ENCODE measurements at places on chromosomes 5 and 9.

DNA sequence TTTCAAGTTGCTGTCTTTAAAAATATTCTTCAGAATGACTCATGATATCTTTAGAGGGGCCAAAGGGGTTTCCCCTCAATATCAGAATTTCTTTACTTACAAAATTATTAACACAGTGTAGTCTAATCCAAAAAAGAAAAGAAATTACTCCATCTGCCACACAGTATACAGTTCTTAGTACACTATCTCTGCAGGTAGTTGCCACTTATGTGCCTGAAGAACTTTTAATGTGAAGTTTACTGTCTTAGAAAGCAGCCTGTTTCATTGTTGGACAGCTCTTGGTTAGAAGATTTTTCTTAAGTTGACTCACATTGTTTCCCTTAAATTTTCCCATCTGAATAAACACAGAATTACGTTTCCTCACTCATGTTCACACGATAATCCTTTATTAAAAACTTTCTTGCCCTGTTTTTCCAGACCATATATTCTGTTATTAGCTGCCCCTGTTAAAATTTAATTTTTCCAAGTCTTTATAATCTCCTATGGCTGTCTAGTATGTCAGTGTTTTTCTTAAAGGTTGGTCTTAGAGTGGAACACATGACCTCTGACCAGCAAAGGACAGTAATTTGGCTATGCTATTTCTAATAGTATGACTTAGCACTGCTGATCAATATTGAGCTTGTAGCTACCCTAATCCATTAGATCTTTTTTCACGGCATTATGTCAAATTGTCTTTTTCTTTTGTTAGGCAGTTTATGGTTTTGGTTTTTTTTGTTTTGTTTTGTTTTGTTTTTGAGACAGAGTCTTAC, 21.8 kb upstream of the FKTN start:
- DNase-seq, result no peak

DNA sequence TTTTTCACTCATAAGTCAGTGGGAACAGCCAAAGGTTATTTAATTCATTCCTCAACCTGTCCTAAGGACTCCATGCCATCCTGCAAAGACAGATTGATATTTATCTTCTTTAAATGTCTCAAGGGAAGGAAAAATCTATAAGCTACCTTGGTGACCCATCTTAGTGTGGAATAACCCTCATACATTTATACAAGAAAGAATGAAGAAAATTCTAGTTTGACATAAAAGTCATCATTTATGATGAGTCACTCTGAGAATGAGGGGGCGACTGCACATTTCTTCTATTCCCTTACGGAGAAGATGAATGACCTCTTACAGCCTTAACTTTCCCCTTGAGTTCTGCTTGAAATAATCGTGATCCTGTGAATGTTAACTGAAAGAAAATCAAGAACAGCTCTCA, 26.8 kb upstream of the NUDT12 start:
- DNase-seq, result no peak

GRCh38 chr5:154437281-154437965, 8.4 kb upstream of the SAP30L start:
- DNase-seq, result no peak

DNA sequence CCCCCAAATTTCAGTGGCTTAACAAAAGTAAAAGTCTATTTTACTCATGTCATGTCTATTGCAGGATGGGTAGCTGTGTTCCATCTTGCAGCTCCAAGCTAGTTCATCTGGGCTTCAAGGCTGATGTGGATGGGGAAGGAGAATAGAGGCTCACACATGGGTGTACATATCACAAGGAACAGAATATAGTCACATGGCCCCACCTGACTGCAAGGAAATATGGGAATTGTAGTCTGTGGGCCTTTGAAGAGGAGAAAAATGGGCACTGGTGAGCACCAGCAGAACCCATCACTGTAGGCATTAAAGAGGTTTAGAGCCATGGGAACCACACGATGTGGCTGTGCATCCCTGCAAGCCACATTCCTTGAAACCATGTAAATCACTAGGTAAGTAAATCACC, 17.9 kb upstream of the TRIO start:
- no peak for DNase-seq

DNA sequence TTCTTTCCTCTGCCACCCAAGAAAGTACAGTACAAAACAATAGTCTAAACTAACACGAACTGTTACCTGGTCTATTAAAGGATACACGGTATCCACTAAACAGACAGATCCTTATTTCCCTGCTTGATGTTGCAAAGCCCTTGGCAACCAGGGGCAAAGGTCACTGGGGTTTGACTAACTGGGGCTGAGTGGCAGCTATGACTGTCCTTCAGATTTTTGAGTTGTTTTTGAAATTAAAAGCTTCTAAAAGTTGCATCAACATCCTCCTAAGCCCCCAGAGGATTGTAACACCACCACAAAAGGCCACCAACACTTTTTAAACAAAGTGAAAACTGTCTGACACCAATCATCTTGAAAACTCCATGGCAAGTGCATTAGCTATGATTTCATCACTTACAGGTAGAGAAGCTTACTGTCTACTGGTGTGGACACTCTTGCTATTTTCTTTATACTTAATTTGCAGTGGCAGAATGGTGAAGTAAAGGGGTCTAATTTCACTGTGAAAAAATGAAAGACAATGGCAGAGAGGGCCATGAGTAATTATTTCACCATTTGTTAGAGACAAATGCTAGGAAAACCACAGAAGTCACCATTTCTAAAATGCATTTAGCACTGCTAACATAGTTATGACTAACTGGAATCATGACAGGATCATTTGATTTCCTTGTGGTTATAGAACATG, 292.4 kb downstream of the EFNA5 start:
- DNase-seq, result no peak

DNA sequence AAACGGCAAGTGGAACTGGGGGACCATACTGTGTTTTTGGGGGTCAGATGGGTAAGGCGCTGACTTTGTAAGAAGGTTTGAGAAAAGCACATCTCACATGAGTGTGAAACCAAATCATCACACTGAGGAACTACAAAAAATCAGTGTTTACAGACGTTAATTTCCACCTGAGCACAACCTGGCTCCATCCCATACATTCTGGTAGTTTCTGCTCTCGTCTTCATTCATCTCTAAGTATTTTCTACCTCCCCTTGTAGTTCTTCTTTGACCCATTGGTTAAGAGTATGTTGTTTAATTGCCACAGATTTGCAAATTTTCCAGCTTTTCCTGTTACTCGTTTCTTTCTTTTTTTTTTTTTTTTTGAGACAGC, 8.9 kb upstream of the DPP7 start:
- no peak for DNase-seq

DNA sequence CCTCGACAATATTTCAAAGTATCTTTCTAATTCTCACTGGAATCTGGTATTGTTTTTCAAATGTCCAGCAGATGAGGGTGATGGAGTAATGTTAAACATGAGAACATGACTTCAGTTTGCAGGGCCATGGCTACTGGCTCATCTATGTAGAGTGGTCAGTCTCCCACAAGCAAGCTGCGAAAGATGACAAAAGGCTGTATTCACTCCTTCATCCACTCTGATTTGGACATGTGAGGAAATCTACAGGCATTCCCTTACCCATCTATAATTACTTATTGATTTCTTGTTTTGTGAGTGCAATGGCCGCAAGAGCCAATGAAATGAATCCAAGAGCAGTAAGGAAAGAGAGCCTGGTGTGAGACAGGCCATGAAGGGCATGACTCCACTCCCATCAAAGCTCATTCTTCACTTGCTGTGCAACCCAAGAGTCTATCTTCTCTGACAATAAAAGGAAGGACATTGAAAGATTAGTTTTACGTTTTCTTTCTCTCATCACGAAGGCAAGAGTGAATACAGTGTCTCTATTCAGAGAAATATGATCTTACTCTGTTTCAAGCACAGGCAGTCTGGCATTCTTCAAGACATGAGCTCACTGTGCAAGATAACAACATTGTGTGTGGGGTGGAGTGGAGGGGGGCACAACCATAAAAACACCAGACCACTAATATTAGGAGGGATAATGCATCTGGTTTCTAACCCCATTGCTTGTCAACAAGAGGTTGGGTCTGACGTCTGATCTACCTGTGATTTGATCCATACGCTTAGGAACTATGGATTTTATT, 249.6 kb upstream of the DAP start:
- no peak for DNase-seq

GRCh38 chr5:67033880-67034651, 162.5 kb downstream of the CD180 start:
- DNase-seq, result no peak

DNA sequence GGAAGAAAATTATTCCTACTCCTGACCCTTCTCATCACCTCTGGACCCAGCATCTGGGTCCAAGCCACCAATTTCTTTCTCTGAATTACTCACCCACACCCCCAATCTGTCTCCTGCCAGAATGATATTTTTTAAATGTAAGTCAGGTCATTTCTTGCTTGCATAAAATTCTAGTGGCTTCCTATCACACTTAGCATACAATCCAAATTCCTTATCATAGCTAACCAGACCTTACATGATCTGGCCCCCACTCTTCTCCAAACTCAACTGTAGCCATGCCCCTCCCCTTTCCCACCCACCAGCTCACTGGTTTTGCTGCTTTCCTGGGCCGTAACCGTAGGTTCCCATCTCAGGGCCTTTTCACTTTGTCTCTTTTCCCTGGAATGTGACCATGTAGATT, 15.2 kb downstream of the HTR4 start:
- no peak for DNase-seq

- DNase-seq, result no peak
These were observed 2.7 kb upstream of the BTNL9 start for GRCh38 chr5:181037365-181037861.

- DNase-seq, result no peak
These were observed 10.6 kb downstream of the MYOZ3 start for GRCh38 chr5:150671509-150672236.

DNA sequence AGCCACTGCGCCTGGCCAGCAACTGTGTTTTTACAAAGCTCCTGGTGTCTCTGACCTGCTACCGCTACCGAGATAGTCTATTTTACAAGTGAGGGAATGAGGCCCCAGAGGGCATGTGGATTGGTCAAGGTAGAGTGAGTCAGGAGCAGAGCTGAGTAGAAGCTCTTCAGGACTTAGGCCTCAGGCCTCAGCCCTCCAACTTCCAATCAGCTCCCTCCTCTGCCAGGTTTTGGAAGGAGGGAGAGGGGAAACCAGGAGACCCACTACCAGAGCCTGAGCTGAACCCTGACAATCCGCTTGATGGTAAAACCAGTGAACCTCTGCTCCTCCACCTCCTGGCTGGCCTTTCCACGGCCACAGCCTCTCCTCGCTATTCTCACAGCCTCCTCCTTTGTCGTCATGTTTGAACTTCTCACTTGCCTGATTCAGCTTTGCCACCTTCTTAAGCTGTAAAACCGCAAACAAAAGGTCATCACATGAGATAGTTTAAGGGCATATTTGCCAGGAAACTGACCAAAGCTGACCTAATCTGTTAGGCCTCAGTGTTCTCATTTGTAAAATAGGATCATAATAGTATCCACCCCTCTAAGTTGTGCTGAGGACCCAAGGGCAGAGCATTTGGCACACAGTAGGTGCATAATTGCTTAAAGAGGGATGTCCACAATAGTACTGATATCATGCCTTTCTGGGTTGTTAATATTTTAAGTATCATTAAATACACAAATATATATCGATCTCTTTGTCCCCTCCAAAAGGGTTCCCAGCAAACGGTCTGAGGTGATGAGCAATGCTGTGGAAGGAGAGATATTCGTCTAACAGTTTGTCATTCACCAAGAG, 1.7 kb downstream of the TRAF1 start:
- DNase-seq, result no peak

DNA sequence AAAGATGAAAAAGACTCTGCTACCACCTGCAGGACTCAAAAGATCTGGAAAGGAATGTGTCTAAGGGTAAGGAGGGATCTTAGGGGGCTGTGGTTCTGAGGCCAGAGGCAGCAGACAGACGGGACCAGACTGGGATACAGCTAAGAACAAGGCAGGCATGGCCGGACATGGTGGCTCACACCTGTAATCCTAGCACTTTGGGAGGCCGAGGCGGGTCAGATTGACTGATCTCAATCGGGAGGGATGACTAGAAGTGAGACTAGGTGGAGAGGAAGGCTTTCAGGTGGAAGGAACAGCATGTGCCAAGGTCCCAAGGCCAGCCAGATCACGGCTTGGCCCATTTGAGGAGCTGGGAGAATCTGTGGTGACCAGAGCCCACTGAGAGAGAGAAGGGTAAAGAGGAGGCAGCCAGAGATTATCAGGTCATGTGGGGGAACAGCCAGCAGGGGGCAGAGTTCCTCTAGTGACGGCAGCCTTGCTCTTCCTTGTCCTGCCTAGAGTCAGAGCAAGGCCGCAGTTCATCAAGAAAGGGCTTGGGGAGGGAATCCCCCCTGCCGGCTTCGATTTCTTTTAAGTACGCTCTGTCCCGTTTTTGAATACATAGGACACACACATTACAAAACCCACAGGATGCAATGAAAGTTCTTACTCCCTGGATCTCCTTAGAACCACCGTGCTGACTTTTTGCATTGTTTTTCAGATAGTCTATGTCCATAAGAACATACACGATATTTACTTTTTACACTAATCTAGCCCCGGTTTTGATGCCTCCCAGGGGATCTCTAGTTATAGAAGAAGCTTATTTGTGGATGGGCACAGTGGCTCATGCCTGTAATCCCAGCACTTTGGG, 2.6 kb upstream of the OLFML2A start:
- peak; percentile 63 for DNase-seq

GRCh38 chr9:21964925-21965385, 29.2 kb downstream of the CDKN2A start:
- no peak for DNase-seq

DNA sequence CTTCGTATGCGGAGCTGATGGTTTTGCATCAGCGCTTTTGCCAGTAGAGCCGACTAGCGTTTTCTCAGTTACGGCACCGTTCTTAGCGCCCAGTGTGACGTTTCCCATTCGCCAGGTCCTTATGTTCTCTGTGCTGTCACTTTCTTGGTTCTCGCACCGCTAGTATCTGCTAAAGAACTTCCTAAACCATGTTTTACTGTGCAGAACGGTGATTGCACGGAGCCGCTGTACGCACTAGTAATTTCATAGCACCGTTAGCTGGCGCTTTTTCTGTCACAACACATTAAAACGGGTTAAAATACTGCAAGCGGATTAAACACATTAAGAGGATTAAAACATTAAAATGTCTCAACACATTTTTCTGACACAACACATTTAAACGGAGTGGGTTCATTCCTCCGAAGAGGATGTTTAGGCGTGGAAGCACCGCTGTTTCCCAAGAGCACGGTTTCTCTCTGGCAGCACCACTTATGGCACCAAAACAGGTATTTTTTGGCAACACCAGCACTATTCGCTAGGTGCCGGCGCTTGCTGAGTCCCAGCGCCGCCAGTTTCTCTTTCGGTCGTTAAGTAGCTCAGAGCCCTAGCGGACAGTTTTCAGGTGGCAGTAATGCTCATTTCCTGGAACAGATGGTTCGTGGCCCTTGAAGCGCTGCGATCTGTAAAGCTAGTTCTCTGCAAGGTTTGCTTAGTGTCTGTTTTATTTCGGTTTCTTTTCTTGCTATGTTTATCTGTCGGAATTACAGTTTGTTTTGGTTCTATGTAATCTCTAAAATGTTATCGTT, 20.3 kb downstream of the ANXA2R start:
- peak; percentile 75 for DNase-seq

Measured in stimulated activated CD8-positive, alpha-beta memory T cell treated with anti-CD3 and anti-CD28 coated beads, Interleukin-12 subunit alpha, Interleukin-12 subunit beta, amount 100 ng/mL, for 1 hour (primary cell).